ENCODE measurements at places on chromosomes 13 and 19.

DNA sequence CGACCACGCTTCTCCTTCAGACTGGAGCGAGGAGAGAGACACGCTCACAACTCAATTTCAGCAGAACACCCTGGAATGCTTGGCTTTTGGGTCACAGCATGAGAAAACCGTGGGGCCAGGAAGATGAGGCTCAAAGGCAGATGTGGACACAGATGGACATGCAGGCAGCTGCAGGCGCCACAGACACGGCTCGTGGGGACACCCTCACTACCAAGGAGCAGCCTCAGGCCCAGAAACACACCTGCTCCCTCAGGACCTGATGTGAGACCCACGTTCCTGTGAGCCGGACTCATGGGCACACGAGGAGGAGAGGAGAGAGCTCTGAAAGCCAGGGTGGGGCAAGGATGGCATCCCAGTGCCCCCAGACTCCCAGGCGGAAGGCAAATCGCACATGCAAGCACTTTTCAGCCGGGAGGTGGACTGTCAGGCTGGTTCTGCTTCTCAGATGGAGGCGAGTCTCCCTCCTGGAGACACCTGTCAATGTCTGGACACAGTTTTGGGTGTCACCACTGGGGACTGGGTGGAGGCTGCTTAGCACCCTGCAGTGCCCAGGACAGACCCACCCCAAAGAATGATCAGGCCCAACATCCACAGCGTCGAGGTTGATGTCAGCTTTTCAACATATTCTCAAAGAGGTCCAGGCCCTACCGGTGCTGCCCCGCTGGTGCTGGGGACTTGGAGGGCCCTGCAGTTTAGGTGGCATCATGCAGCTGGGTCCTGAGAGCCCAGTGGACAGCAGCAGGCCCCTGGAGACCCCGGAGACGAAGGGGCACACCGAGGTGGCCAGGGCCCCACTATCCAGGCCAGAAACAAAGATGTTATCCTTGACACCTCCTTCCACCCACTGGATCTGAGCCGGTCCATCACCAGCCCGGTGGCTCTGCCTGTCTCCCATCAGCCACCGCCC lies 2.3 kb downstream of the ABHD17A start:
- no peak for DNase-seq

- DNase-seq, result no peak
Observed at GRCh38 chr19:55753401-55753800, 5.5 kb upstream of the RFPL4A start.

DNA sequence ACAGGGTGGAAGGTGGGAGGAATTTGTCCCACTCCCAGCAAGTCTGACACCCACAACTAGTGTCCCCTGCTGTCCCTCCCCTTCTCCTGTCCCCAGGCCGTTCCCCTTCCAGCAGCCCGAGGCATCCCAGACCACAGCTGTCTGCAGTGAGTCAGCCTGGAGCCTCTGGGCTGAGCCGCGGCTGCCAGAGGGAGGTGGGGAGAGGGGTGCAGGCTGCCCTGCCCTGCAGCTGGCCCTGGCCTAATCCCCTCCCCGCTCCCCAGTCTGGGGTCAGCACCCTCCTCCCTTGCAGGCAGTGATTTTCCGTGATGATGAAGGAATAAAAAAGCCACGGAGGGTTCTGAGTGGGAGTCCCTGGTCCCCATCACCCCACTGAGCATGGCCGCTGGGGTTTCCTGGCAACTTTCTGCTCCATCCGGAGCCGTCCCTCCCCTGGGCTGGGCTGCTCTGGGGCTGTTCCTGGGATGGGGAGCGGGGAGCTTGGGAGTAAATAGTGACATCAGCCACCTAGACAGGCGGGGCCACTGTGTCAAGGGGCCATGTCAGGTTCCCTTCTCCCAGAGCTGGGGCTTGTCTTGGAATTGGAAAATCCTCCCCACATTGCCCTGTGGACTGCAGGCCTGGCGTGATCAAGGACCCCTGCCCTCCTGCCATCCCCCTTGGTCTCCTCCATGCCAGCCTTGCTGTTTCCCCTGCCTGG lies 16.8 kb downstream of the SPC24 start:
- peak; percentile 73 for DNase-seq

- DNase-seq, result peak; percentile 24
Observed at GRCh38 chr19:10565028-10565566, 713 bp downstream of the KRI1 start.

DNA sequence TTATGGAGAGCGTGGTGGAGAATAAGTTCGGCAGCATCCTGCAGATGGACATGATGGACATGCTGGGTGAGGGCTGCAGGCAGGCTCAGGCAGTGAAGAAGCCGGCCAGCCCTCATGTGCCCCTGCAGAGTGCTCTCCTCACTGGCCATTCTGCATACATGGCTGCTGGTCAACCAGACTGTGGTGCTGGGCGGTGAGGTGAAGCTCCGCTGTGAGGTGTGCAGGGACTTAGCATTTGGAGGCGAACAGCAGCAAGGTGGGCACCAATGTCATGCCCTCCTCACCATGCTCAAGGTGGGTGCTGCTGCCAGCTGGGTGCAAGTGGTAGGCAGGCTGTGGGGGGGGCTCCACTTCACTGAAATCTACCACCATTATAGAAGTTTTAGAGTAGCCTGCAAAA lies 5.7 kb upstream of the ZNF492 start:
- DNase-seq, result no peak

DNA sequence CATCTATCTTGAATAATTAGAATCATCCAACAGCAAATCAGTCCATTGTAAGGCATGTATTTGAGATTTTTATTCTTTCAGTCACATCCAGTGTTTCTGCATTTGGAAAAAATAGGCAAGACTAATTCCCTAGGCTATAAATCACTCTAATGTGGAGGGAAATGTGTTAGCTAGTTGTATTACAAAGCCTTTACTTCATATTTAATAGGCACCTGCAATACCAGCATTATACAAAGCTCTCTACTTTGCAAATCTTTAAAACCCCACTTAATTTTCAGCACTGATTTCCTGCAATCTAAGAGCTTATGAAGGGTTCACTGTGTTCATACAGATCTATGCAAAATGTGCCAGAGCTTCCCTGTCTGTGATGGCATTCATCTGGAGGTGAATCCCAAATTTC lies 12.3 kb downstream of the PCDH9 start:
- DNase-seq, result no peak

DNA sequence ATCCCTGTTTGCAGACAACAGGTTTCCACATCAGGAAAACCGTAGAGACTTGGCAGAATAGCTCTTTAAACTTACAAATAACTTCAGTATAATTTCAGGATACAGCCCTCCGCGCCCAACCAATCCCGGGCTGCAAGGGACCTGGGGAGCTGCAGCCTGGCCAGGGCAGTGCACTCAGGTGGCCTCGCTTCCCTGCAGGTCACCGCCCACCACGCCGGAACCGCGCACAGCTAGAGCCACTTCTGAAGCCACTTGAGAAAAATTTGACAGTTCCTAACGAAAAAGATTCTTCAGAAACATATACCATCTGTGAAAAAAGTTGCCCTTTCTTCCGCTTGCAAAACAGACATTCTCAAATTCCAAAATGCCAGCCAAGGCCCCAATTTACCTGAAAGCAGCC lies 11.1 kb downstream of the ZNF91 start:
- DNase-seq, result no peak

Measured in brain microvascular endothelial cell (primary cell).